Pulmonary artery endothelial cell (primary cell): ENCODE measurements at places on chromosomes 7 and 10. TPM values are rescaled to one million over a fixed set of nuclear protein-coding genes. Genes with fewer than 3 reads are reported as not detected.

DNA sequence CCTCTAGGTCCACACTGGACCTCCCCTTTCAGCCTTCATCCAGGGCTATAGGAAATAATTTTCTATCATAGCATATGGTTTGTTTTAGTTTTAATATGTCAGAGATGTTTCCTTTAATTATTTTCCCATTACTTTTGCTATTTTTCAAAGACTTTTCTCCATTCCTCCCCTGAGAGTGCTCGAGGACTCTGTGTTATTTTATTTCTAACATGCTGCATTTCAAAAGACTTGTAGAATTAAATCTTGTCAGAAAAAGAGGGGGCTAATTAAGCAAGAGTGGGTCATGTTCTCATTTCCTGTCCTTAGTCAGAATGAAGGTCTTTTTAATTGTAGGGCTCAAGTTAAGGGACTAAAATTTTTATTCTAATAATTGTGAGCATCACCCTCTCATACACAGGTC is 71.6 kb upstream of the CTTNBP2 start:
- DNase-seq: no peak

DNA sequence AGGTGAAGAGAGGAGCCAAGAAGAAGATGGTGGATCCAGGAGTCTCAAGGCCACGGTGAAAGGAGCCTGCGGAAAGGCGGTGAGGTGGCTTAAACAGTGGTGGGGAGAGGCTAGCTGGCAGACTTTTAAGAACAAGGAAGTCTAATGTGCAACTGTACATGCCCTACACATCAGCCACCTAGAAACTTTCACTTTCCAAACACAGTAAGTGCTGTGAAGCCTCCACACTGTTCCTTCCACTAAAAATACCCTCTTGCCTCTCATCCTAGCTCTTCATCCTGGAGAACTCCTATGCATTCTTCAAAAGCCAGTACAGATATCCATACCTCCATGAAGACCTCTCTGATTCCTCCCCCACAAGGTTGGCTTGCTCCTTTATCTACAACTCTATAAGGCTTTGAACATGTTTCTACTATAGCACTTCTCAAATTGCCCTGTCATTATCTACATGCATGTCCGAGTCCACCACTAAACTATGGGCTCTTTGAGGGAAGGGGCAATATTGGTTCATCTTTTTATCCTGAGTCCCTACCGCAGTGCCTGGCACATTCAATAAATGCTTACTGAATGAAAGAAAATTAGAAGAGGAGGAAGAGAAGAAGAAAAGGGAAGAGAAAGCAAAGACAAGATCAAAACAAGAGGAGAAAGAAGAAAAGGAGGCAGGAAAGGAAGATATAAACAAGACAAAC is 54.2 kb downstream of the DNAJC12 start:
- no peak for DNase-seq

NPFFR1 gene
- total RNA-seq: not detected in 2 replicates

DNA sequence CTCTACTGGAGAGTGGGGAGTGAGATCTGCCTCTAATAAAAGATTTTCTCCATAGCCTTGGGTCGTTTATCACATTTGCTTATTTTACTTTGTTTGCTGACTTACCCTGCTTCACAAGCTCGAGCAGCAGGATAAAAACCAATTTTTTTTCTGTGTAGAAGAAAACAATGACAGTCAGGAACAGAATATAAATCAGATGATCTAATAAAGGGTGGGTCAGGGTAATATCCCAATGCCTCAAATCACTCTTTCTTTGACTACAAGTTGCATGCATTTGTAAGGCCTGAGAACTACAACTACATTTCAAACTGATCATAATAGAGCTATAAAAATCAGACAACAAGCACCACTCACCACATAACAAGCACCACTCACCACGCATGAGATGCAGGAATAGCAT is 174.4 kb upstream of the ADARB2 start:
- DNase-seq: no peak

OR9A2 gene
- not detected in 2 replicates for total RNA-seq

PRKG1 gene
- 1.3 TPM in 2 replicates for total RNA-seq

HOXA13 gene
- total RNA-seq: not detected in 2 replicates

DNA sequence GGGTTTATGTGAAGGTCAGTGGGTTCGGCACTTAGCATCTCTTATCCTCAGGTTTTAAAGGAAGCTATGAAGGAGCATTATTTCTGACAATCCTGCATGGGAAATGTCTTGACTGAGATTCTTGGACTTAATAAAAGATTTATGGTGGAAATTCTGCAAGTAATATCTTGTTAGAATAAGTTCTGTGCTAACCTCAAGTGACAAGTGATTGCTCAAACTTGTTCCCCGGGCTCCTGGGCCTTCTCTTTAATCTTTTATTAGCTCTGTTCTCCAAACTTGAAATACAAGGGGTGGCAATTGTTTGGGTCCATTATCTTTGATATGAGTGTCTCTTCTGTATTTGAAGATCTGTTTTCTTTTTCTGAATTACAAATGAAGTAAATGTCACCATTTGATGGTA is 140.6 kb upstream of the CTBP2 start:
- no peak for DNase-seq

- no peak for DNase-seq
Measured at GRCh38 chr10:93576888-93577287, 10.4 kb downstream of the FFAR4 start.

DNA sequence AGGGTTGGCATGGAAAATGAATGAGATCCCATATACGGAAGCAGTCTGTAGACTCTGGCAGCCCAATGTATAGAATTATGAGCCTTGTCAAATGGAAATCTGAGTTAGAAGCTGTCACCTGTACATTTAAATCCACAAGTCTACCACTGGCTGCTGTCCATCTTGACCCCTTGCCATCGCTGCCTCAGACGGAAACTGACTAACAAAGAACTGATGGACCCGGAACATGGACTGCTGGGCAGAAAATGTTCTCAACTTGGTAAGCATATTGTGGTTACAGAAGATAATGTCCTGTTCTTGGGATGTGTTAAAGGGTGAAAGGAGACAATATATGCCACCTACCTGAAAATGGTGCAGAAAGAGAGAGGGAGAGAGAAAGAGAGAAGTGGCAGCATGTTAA is 37.5 kb downstream of the PARP12 start:
- no peak for DNase-seq

PILRA gene
- 0.13 TPM in 1 of 2 replicates, not detected in the other for total RNA-seq

DNA sequence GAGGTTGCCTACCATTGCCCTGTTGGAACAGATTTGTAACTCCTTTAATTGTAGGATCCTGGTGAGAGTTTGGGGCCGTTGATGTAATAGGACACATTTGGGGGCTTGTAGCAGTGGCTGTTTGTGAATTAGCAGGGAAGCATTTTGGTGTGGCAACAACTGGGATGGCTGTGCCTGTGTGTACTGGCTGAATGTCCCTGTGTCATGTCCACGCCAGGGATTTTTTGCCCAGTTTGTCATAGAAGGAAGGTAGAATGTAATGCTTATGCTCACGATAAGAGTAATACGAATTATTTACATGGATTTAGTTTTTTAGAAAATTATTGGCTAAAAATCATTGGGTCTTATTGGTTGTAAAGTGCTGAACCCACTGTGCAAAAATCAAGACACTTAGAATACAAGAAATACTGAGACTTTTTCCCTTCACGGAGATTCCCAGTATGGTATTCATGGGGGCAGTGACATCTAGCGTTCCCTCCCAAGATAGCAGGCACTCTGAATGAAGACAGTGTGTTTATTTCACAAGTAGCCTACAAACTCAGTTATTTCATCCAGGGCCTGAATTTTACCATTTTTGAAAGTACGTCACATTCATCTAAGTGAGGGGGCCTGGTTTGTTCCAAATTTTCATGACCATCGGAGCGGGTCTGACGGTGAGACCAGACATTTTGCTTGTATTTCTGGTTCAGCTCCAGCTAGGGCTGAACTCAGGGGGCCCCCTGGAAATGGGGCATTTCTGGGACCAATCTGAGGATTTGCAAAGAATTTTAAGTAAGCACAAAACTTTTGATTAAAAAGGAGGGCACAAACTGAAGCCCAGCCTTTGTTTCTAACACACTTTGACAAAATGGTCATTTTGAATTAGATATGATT is 74.7 kb downstream of the CACNB2 start:
- no peak for DNase-seq
